Mesothelial cell of epicardium (in vitro differentiated cells): ENCODE measurements at places on chromosomes 7 and 10. TPM values are rescaled to one million over a fixed set of nuclear protein-coding genes. Genes with fewer than 3 reads are reported as not detected.

- DNase-seq = no peak
Observed at GRCh38 chr7:73330772-73331171, 2.8 kb downstream of the FKBP6 start.

GRCh38 chr10:62048470-62048869 lies 147.0 kb downstream of the ARID5B start:
- no peak for DNase-seq

ACTL6B gene
- not detected in 3 replicates for total RNA-seq

GRCh38 chr7:131194070-131194865 lies 133.4 kb upstream of the MKLN1 start:
- no peak for DNase-seq

EBLN1 gene
- total RNA-seq = not detected in 3 replicates

- no peak for DNase-seq
Observed at GRCh38 chr10:19843487-19843886, 27.3 kb downstream of the PLXDC2 start.

SYT15 gene
- 3.0 to 4.0 TPM (median 3.3 TPM) in 3 replicates for total RNA-seq

GRCh38 chr10:3712707-3713106 lies 72.3 kb downstream of the KLF6 start:
- DNase-seq = no peak

DNA sequence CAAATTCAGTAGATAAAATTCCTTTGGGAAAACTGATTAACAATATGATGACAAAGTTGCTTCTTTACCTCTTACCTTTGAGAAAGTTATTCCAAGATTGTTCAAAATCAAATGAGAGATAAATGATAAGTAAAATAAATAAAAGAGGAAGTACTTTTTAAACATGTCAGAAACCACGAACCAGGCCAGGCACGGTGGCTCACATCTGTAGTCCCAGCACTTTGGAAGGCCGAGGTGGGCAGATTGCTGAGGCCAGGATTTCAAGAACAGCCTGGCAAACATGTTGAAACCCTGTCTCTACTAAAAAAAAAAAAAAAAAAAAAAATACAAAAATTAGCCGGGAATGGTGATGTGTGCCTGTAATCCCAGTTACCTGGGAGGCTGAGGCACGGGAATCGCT lies 296.6 kb downstream of the HGF start:
- DNase-seq = no peak

- no peak for DNase-seq
Observed at GRCh38 chr10:34018784-34019183, 684.3 kb upstream of the NRP1 start.

MYL10 gene
- total RNA-seq = not detected in 3 replicates

DNA sequence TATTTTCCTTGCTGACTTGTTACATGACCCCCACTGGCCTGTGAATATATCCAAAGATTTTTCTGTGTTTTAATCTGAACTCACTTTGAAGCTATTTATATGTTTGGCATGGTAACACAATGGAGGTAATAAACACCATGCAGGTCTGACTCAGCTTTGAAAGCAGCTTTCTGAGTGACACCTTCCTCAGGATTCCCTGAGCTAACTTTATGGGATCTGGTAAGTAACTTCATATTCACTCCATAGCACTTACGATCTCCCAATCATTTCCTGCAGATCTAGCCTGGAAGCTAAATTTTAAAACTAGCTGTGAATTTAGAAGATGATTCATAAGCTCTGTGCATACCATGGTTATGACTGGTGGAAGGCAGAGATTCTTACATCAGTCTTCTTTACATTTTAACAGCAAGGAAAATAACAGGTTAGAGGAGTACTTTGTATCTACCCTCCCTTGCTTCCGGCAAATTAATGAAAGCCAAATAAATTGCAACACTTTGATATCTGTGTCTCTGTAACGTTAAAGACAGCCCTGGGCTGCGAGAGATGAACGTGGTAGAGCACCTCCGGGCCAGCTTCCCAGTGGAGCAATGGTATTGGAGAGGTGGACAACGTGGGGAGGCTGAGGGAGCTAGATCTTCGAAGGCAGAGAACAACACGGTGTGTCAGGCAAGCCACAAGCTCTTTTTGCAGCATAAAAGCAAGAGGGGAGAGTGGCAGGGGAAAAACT lies 170.2 kb upstream of the KLF14 start:
- no peak for DNase-seq

MMP21 gene
- total RNA-seq = 0.18 to 0.27 TPM (median 0.23 TPM) in 3 replicates

GRCh38 chr10:132593900-132594876 lies 56.6 kb downstream of the INPP5A start:
- DNase-seq = no peak

GRCh38 chr10:57986422-57986821 lies 281.3 kb downstream of the IPMK start:
- no peak for DNase-seq

RBP3 gene
- total RNA-seq = not detected in 3 replicates

- DNase-seq = no peak
Observed at GRCh38 chr10:93954299-93954698, 39.4 kb upstream of the PLCE1 start.

- no peak for DNase-seq
Observed at GRCh38 chr10:46283580-46284285, 3.1 kb upstream of the ANTXRL start.

GRCh38 chr7:81330108-81330507 lies 411.3 kb upstream of the SEMA3C start:
- DNase-seq = no peak

KLF14 gene
- total RNA-seq = 0.87 to 1.0 TPM (median 1.0 TPM) in 3 replicates
